Activated CD4-positive, alpha-beta T cell treated with anti-CD3 and anti-CD28 coated beads, Interleukin-2, amount 50 U/mL, for 1 hour (primary cell): ENCODE measurements at places on chromosomes 11 and 22.

DNA sequence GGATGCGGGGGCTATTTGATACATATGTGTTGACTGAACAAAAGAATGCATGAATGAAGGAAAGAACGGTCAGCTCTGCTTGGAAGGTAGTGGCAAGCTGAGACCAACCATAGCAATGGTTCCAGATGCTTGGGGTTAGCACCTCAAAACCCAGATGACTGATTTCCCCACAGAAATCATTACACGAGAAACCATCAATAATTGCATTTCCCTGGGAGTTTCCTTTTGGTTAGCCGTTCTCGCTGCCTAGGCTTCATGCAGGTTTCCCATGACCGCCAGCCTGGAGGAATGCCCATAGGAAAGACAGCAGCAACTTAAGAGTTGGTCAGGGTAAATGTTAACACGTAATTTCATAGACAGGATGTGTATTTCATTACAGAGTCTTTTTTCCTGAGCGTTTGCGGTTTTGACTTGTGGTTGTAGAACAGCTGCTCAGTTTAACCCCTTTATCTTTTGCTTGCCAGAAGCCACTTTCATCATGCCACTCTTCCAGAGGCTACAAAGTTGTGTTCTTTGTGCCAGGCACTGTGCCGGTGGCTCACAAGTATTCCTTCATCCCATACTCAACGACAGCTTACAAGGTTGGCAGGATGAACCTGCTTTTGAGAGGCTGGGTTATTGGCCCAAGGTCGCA, 2.8 kb downstream of the IL17RA start:
- peak; percentile 23 for DNase-seq

DNA sequence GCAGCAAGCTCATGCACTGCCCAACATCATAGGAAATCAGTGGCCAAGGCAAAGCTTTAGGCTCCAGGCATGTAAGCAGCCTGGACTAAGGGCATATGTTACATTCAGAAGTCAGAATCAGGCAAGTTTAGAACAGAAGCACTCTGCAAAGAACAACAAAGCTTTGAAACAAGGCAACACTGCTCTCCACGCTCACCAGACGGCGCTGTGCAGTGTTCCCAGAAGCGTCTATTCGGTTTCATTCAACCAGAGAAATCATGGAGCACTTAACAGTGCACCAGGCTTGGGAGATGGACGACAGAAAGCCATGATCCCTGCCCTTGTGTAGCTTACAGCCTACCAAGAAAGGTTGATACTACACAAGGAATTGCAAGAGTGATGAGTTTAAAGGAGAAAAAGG, 555.8 kb downstream of the BUD13 start:
- DNase-seq: no peak

GRCh38 chr11:112087212-112087611, 539 bp downstream of the SDHD start:
- DNase-seq: no peak

- DNase-seq: no peak
Measured at GRCh38 chr11:64711138-64711955, 11.7 kb downstream of the NRXN2 start.

DNA sequence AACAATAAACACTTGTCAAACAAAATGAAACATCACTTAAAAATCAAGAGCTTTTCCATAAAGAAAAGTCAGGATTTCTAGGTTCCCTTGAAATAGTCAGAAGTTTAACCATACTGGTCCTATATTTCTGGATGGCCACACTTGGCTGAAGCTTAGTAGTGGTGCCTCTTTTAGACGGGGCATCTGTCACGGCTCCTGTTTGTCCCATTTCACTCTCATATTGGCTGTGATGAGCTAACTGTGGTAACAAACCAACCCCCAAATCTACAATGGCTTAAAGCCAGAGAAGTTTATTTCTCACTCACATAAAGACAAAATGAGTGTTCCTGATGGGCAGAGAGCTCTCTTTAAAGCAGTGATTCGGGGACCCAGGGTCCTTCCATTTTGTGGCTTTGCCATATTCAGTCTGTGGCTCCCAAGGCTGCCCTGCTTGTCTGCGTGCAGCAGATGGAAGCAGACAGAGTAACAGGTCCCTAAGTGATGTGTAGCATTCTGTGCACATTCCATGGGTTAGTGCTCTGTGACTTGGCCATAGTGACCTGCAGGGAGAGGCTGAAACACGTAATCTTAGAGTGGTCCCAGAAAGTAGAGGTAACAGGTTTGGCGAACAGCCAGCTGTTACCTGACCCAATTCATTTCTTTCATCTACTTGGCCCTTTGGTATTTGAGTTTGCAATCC, 137.4 kb downstream of the HIPK3 start:
- DNase-seq: no peak

DNA sequence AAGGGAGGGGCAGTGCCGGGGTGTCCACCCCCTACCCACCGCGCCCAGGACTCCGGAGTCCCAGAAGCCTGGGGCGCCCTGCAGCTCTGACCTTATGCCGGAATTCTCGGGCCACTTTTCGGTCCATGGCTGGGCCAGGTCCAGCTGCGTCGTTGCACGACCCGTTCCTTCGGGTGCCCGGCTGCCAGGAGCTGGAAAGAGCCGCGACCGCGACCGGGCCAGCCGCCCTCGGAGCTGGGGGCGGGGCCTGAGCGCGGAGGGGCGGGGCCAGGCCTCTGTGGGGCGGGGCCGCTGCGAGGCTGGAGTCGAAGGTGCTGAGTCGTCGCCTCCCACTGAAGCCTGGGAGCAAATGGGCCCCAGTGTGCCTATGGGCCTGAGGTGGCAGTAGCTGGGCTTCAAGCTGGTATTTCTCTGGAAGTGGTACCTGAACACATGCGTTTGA, at the start of gene USH1C:
TSS of gene USH1C (minus strand) at position 236 of the 442 bp plus-strand sequence. CDS start at position 127, 109 bp downstream.
- no peak for DNase-seq

DNA sequence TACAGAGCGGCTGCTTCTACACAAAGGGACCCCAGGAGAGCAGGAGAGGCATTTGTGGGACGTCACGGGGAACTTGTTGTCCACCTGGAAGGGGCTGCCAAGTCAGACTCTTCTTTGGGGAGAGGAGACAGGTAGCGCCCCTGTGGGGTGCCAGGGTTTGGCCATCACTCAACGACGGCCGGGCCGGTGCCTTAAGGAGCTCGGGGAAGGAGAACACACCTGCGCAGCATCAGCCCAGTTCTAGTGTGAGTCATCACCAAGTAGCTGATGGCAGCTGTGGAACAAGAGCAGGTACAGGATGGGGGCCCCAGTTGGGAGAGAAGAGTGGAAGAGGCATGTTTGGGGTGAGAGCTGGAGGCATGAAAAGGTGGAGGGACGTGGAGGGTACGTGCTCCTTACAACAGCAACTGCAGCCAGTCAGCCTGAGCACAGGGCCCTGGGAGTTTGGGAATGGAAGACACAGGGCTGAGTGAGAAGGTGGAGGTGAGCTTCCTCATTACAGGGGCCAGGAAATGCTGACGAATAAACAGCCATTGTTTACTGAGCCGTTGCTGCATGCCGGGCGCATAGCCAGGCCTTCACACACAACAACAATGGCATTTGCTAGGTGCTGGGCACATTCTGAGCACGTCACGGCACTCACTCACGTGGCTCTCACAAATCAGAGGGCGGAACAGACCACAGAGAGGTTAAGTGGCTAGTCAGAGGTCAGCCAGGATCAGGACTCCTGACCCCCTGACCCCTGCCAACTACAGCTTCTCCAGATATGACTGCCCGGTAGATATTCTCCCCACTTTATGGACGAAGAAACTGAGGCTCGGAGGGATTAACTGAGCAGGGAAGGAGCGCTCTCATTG, 29.1 kb upstream of the TP53I11 start:
- DNase-seq: no peak

- DNase-seq: no peak
Measured at GRCh38 chr11:108025387-108026080, 16.8 kb downstream of the CUL5 start.

GRCh38 chr11:35664977-35665441, 2.4 kb downstream of the TRIM44 start:
- no peak for DNase-seq

DNA sequence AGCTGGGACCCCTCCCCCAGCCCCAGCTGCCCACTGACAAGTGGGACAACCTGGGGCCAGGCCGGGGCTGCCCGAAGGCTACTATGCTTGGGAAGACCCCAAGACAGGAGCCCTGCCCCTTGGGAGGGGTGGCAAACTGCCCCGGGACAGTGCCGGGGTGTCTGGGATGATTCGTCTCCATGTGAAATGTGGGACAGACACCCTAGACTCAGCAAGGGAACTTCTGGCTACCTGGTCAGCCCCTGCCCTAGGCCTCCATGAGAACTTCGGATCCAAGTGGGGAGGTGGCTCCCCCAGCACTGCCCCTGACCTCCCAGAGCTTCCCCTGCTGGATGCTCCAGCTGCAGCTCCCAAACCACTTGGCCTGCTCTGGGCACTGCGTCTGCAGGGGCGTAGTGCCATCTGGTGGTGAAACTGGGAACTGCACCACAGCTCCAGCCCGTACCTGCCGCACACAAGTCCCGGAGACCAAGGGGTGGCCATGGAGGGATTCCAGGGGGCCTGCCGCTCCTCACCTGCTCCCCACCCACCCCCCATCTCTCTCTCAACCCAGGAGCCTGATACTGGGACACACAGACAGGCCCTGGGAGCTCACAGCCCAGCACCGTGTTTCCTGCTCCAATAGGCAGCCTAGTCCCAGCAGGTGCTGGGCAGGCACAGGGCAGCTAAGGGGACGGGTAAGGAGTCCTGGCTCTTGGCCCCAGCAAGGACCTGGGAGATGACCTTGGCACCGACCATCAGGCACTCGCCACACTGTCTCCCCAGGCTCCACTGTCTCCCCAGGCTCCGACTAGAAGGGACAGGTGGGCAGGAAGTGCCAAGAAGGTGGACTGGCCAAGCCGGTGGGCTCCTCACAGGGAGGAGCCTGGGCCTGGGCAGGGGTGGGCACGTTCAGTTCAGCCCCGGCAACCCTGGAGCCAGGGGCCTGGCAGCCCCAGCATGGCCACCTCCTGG, 194.1 kb downstream of the IGLL1 start:
- DNase-seq: peak; percentile 81

- no peak for DNase-seq
Measured at GRCh38 chr11:78313181-78313795, 104.3 kb downstream of the GAB2 start.
